ENCODE measurements at places on chromosomes 6 and 20.

GRCh38 chr20:6008254-6008653 lies 45.6 kb downstream of the LRRN4 start:
- no peak for DNase-seq

GRCh38 chr20:32583581-32584070 lies 1.5 kb downstream of the NOL4L start:
- DNase-seq = peak; percentile 52

- DNase-seq = no peak
These were observed 116.3 kb downstream of the PCSK2 start for GRCh38 chr20:17343091-17343490.

DNA sequence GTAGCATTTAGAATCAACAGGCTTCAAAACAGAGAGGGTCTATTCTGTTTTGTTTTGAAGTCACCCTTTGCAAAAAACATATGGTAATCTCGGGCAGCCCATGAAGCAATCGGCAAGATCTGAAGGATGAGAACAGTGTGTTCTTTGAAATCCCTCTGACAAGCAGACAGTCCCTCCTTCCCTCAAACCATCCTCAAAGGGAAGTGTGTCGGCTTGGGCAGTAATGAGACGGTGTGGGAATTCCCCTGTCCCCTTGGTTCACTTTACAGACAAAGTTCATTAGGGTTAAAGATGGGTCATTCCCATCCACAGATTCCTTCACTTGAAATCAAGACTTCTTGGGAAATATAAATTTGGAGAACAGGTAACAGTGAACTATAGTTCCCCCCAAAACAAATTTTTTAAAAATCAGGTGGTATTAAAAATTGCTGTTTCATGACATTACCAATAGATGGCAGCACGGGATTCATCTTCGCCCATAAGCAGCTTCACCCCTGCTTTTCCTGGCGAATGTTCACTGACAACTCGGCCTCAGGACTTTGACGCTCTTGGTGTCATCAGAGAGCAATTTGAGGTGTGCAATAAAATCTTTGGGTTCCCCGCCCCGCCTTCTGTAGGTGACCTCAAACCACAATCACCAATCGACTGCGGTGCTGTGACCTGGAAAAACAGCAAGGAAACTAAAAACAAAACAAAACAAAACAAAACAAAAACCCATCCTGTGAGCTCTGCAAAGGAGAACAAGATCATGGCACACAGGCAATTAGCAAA lies 159.3 kb upstream of the TNFAIP3 start:
- peak; percentile 71 for DNase-seq

- peak; percentile 44 for DNase-seq
These were observed 8.7 kb downstream of the ZNF335 start for GRCh38 chr20:45963059-45964005.

DNA sequence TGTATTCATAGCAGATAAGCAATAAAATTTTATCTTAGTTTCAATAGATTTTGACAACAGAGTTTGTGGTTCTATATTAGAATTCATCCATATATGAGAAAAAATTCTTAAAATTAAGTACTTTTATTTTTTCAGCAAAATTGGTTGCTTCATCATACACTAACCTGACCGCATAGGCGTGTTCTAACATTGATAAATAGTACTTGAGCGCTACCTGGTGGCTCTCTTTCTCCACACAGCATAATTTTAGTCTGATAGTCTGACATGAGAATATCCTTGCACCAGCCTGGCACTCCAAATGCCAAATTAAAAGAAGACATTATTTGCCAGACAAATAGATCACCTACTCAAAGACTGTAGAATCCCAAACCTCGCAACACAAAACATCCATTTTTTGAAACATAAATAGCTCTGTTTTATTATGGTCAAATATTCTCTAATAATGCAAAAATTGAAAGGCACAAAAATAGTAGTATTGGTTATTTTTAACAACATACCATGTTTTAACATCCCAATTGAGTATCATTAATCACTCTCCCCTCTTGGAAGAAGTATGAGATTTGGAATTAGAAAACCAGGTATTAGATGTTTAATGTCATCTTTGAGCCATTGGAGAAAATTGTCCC lies 33.0 kb upstream of the FILIP1 start:
- no peak for DNase-seq

GRCh38 chr20:9145142-9145541 lies 76.3 kb downstream of the PLCB4 start:
- no peak for DNase-seq

DNA sequence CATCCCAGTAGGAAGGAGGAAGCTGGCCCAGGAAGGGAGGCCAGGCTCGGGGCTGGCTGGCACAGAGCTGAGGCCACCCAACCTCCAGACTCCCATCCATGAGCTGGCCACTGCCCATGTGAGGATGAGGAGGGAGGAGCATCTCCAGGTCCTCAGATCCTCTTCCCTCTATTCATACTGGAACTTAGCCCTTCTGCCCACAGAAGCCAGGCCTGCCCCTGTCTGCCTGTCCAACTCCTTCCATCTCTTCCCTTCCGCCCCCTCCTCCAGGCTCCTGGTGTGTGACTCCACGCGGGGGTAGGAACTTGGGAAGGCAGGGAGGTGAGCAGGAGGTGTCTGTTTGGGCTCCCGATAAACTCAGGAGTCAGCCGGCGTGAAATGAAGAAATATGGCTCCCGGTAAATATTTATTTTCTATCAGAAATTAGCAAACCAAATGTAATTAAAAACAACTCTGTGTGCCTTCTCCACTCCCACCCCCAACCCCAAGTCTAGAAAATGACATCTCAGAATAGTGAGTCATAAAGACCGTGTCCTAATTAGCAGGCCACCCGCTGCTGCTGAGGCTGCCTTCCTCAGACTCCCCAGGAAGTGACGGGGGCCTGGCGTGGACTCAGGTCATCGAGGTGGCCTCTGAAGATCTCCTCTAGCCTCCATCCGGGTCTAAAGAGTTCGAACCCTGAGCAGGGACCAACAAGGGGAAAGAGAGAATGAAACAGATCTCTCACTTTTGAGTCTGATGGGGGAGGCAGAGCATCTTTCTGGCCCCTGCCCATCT lies 81.9 kb downstream of the MDGA1 start:
- DNase-seq = no peak

Measured in kidney (tissue), 22 donors.